ENCODE measurements at places on chromosomes 11 and 22. TPM values are rescaled to one million over a fixed set of nuclear protein-coding genes. Genes with fewer than 3 reads are reported as not detected.

DGCR6 gene
- total RNA-seq, result 1.1 TPM

SCGB1D2 gene
- not detected for total RNA-seq

OOSP3 gene
- total RNA-seq, result 0.54 TPM

PAMR1 gene
- total RNA-seq, result 0.82 TPM

BIRC3 gene
- total RNA-seq, result 0.08 TPM

PHOX2A gene
- total RNA-seq, result not detected

ENDOD1 gene
- total RNA-seq, result 4.5 TPM

DNA sequence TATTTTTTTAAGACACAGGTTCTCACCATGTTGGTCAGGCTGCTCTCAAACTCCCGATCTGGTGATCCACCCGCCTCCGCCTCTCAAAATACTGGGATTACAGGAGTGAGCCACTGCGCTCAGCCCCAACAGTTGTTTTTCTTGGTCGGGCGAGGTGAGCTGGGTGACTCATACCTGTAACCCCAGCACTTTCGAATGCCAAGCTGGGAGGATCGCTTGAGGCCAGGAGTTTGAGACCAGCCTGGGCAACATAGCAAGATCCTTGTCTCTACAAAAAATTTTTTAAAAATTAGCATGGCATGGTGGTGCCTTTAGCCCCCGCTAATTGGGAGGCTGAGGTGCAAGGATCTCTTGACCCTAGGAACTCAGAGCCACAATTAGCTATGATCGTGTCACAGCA is 7.0 kb upstream of the NF2 start:
- no peaks in the 10 kb centered on the region for H3K27me3 ChIP-seq
- no peak overlapping the region for H3K4me3 ChIP-seq
- no peaks in the 10 kb centered on the region for H3K36me3 ChIP-seq
- no peak overlapping the region for H3K27ac ChIP-seq
- DNase-seq, result no peak

DNA sequence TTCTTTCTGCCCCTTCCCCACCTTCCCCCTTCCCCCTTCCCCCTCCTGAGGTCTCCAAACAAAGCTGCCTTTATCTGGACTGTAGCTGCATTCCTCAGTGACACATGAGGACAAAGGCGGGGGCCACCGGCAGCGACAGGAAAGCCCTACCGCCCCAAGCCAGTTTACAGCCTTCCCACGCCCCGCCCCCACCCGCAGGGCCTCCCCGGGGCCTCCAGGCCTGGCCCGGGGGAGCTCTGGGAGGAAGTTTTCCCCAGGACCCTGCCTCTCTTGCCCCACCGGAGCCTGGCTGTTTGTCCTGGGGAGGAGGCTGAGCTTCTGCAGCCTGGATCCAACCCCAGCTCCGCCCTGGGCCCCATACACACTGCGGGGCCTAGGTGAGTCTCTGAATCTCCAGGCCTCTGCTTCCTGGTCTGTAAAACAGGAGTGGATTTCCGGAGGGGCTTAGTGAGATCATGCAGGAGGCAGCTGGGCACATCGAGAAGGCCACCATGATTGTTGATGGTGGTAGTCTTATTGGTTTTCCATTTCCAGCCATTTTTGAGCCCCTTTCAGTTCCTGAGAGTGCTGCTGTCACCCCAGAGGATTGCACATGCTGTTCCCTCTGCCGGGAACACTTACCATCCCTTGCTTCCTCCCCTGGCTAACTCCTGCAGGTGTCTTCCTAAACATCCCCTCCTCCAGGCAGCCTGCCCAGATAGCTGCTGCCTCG is 130.7 kb downstream of the MN1 start:
- H3K27ac ChIP-seq, result peak overlapping the region; percentile 83
- peaks cover 10% of the 10 kb centered on the region for H3K4me1 ChIP-seq
- peaks cover 3% of the 10 kb centered on the region for H3K36me3 ChIP-seq
- no peak overlapping the region for H3K4me3 ChIP-seq
- peak; percentile 77 for DNase-seq
- H3K27me3 ChIP-seq, result peaks cover 5% of the 10 kb centered on the region

- H3K36me3 ChIP-seq, result no peaks in the 10 kb centered on the region
- no peaks in the 10 kb centered on the region for H3K4me1 ChIP-seq
- no peak overlapping the region for H3K27ac ChIP-seq
- H3K27me3 ChIP-seq, result peaks cover 14% of the 10 kb centered on the region
These were observed 54.7 kb downstream of the SMIM38 start for GRCh38 chr11:69210310-69211035.

- H3K36me3 ChIP-seq, result no peaks in the 10 kb centered on the region
- H3K27ac ChIP-seq, result no peak overlapping the region
- H3K4me1 ChIP-seq, result peaks cover 9% of the 10 kb centered on the region
- no peak for DNase-seq
- H3K4me3 ChIP-seq, result no peak overlapping the region
These were observed 134.3 kb downstream of the SNX19 start for GRCh38 chr11:130781931-130782330.

GRCh38 chr11:15841931-15842740 is 514.2 kb downstream of the SOX6 start:
- H3K4me1 ChIP-seq, result peaks cover 42% of the 10 kb centered on the region
- no peak overlapping the region for H3K27ac ChIP-seq

DNA sequence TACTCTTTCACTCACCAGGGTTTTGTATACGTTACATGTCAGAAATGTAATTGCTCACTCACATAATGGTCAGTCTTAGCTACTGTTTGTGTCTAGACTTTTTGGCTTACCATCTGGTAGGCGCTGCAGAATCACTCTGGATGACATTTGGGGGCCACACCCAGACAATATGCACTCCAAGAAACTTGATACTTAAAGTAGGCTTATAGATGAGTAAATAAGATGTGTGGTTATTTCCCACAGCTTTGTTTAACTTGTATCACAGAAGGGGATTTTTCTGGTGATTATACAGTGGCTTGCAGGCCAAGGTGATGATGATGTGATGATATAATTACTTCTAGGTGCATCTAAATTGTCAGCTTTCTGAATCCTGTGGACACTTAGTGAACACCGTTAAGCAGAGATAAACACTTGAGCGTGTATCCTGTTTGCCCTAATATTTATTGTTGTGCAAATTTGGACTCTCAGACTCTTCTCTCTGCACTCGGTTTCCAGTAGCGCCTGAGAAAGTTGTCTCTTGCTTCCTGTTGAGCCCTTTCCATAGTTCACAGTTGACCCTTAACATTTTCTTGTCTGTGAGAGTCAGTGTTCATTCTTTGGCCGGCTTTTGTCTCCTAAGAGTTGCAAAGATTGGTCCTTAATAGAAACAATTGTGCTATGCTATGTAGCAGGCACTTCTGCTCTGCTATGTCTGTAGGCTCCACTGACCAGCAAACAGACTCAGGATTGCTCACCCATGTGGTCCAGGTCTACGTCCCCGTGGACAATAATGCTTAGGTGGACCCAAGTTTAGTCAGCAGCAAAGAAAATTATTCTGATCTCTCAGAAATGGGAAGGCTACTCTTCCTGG is 89.3 kb downstream of the PRR5L start:
- no peak overlapping the region for H3K4me3 ChIP-seq
- peaks cover 60% of the 10 kb centered on the region for H3K4me1 ChIP-seq
- H3K27me3 ChIP-seq, result peaks cover 9% of the 10 kb centered on the region
- no peak overlapping the region for H3K27ac ChIP-seq

DNA sequence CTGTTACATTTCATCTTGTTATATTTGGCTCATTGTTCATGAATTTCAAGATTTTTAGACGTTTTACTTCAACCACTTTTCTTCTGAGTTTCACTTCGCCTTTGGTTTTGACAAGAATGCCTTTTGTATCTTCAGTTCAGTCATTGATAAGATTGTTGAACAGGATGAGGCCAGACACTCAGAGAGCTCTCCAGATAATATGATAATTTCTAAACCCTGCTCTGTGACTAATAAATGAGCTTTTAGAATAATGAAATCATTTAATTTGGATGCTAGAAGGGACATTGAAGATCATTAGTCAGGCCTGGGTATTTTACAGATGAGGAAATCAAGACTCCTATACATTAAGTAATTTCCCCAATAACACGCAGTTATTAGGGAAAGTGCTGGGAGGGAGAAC is 37.2 kb upstream of the GRAMD1B start:
- H3K27ac ChIP-seq, result no peak overlapping the region
- no peak for DNase-seq
- no peak overlapping the region for H3K4me3 ChIP-seq
- H3K27me3 ChIP-seq, result peaks cover 1% of the 10 kb centered on the region
- H3K4me1 ChIP-seq, result peaks cover 17% of the 10 kb centered on the region

DNA sequence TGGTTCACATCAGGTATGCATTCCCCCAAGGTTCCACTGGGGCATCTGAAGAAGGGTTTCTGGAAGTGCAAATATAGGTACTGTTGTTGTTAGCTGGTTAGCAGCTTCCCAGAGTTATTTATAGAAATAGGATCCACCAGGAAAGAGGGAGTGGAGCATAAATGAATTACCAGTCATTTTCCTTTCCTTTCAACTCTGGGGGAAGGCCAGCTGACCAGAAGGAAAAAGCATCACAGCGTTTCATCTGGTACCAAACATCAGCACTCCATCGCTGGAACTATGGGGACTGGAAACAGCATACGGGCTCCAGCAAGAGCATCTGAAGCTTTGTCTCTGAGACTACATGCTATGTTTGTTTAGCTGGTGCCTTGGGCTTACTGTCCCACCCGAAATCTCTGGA is 378.2 kb upstream of the NARS2 start:
- H3K27ac ChIP-seq, result no peak overlapping the region
- DNase-seq, result no peak
- peaks cover 5% of the 10 kb centered on the region for H3K4me1 ChIP-seq
- H3K27me3 ChIP-seq, result peaks cover 3% of the 10 kb centered on the region
- no peaks in the 10 kb centered on the region for H3K36me3 ChIP-seq

DNA sequence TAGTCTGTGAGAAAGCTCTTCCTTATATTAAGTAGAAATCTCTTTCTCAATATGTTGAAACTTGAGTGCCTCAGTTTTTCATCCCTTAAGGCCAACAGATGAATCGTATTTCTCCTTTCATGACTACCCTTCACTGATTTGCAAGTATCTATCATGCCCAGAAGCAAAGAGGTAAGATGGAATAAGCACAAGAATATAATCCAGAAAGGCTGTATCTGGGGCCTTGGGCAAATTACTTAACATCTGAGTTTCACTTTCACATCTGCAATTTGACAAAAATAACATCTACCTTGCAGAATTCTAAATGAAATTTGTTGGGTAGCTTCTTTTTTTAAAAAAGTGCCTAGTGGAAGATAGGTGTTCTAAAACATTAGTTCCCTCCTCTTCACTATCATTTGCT is 552.4 kb upstream of the ANO5 start:
- no peaks in the 10 kb centered on the region for H3K27me3 ChIP-seq
- no peak overlapping the region for H3K27ac ChIP-seq
- DNase-seq, result no peak

- DNase-seq, result no peak
- no peaks in the 10 kb centered on the region for H3K27me3 ChIP-seq
- H3K4me1 ChIP-seq, result no peaks in the 10 kb centered on the region
- H3K36me3 ChIP-seq, result no peaks in the 10 kb centered on the region
These were observed 98.2 kb upstream of the CEP126 start for GRCh38 chr11:101816613-101817012.

DNA sequence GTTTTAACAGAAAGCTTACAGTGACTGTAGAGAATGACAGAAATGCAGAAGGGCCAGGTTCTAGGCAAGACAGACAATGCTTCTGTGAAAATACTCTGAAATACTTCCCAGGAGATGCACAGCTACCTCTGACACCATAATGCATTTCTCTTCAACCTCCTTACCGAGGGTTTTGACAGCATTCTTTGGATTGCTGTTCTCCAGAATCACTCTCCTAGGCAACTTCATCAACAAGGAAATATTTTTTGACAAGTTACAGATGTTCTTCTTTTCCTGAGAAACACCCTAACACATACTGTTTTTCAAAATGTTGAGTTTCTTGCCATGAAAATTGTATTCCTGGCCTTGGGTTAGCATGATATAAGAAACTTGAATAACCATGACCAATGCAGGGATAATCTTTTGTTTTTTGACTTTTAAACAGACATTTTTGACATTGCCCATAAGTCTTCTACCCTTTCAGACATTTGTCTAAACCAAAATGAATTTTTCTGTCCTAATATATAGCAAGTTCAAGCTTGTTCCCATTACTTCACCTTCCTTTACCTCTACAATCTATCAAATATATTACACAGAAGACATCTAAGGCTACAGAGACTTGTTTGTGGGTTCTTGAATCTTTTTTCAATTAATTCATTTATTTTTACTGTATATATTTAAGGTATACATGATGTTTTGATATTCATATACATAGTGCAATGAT is 108.1 kb downstream of the CCDC34 start:
- no peak overlapping the region for H3K4me3 ChIP-seq
- H3K36me3 ChIP-seq, result peaks cover 7% of the 10 kb centered on the region
- no peak overlapping the region for H3K27ac ChIP-seq
- peaks cover 4% of the 10 kb centered on the region for H3K4me1 ChIP-seq

DNA sequence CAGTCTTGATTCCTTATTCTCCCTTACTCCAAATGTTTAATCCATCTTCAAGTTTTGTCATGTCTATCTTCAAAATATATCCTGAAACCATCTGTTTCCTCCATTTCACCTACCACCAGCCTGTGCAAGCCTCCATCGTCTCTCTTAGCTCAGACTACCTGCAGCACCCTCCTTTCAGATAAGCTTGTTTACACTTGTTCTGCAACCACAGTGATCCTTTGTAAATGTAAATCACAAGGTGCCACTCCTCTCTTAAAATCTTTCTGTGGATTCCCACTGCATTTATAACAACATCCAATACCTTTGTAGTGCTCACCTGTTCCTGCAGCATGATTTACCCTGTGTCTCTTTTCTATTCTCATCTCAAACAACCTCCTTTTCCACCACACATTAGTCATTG is 31.8 kb upstream of the GPR83 start:
- peaks cover 14% of the 10 kb centered on the region for H3K36me3 ChIP-seq
- no peak for DNase-seq
- H3K27me3 ChIP-seq, result peaks cover 2% of the 10 kb centered on the region

GRCh38 chr11:121415856-121416255 is 36.3 kb upstream of the SORL1 start:
- H3K27me3 ChIP-seq, result no peaks in the 10 kb centered on the region
- H3K4me3 ChIP-seq, result no peak overlapping the region
- no peaks in the 10 kb centered on the region for H3K4me1 ChIP-seq

GRCh38 chr11:133065847-133066485 is 466.3 kb downstream of the OPCML start:
- H3K27me3 ChIP-seq, result peaks cover 3% of the 10 kb centered on the region
- peak overlapping the region; percentile 80 for H3K27ac ChIP-seq
- peaks cover 25% of the 10 kb centered on the region for H3K4me1 ChIP-seq
- no peak for DNase-seq

- no peak for DNase-seq
- H3K27ac ChIP-seq, result peak overlapping the region; percentile 53
- H3K27me3 ChIP-seq, result peaks cover 10% of the 10 kb centered on the region
- H3K4me3 ChIP-seq, result peak overlapping the region; percentile 21
- peaks cover 4% of the 10 kb centered on the region for H3K36me3 ChIP-seq
These were observed 28.6 kb downstream of the PPP2R1B start for GRCh38 chr11:111737444-111738210.

- peaks cover 2% of the 10 kb centered on the region for H3K27me3 ChIP-seq
- peak overlapping the region; percentile 0 for H3K4me3 ChIP-seq
- peaks cover 22% of the 10 kb centered on the region for H3K4me1 ChIP-seq
- H3K36me3 ChIP-seq, result peaks cover 30% of the 10 kb centered on the region
These were observed 26.7 kb downstream of the CARS1 start for GRCh38 chr11:3030289-3031070.

All from endothelial cell (in vitro differentiated cells).